Epithelial cell of umbilical artery (primary cell): ENCODE measurements at places on chromosomes 5 and 9. TPM values are rescaled to one million over a fixed set of nuclear protein-coding genes. Genes with fewer than 3 reads are reported as not detected.

The MYMK gene
- not detected in 2 replicates for total RNA-seq

The HEMGN gene
- not detected in 2 replicates for total RNA-seq

The NPDC1 gene
- total RNA-seq = 28.3 and 29.2 TPM in 2 replicates

The PCDHGB1 gene
- total RNA-seq = under 0.01 and 0.65 TPM in 2 replicates
